Stimulated activated CD4-positive, alpha-beta T cell treated with anti-CD3 and anti-CD28 coated beads, Interleukin-15, amount 100 ng/mL, for 1 hour (primary cell): ENCODE measurements at places on chromosomes 2 and 18.

DNA sequence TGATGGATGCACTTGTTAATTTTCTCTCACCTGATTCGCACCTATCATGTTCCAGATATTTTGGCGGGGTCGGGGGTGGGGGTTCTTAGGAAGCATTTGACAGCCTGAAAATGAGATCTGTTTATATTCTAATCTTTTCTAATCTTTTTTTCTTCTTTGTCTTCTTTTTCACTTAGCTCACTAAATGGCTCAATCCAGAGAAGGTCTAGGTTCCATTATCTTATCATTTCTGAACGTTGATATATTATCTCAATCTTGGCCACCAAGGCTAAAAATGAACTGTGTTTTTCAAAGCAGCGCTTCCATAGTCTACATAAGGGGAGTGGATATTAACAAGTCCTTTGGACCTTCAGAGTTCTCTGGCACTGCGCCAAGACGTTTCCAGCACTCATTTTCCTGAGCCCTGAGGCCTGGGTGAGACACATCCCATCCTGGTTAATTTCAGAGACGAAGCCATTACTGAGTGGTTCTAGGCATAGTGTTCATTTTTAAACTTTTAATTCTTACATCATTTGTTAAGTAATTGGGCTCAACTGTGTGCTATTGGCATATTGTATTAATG lies 229.0 kb downstream of the SOX11 start:
- no peak for DNase-seq

GRCh38 chr18:53864770-53865169 lies 359.7 kb downstream of the MBD2 start:
- DNase-seq = no peak

DNA sequence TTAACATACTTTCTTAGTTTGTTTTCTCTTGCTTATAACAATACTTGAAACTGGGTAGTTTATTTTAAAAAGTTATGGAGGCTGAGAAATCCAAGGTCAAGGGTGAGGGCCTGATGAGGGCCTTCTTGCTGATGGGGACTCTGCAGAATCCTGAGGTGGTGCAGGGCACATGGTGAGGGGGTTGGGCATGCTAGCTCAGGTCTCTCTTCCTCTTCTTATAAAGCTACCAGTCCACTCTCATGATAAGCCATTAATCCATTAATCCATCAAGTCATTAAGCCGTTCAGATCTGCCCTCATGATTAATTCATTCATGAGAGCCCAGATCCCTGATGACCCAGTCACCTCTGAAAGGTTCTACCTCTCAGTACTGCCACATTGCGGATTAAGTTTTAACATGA lies 21.4 kb downstream of the ALMS1 start:
- no peak for DNase-seq

DNA sequence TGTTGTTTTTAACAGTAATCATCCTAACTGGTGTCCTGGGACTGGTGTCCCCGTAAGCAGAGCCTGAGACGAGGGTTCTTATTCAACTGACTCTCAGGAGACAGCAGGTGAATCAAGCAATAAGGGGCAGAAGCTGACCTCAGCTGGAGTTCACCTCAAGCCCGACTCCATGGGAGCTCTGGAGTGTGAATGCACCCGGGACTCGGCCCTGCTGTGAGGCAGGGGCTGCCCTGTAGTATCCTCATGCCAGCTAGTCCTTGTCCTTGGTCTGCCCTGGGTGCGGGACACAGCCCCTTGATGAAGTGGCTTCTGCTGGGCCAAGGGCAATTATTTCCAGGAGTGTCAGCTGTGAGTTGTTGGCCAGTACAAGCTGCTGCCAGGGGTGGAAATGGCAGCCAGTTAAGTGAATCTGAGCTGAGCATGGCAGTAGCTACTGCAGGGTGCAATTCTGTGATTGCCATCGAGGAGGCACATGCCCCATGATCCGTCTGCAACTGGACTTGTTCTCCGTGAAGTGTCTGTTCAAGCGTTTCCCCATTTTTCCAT lies 54.9 kb upstream of the OTOS start:
- no peak for DNase-seq

DNA sequence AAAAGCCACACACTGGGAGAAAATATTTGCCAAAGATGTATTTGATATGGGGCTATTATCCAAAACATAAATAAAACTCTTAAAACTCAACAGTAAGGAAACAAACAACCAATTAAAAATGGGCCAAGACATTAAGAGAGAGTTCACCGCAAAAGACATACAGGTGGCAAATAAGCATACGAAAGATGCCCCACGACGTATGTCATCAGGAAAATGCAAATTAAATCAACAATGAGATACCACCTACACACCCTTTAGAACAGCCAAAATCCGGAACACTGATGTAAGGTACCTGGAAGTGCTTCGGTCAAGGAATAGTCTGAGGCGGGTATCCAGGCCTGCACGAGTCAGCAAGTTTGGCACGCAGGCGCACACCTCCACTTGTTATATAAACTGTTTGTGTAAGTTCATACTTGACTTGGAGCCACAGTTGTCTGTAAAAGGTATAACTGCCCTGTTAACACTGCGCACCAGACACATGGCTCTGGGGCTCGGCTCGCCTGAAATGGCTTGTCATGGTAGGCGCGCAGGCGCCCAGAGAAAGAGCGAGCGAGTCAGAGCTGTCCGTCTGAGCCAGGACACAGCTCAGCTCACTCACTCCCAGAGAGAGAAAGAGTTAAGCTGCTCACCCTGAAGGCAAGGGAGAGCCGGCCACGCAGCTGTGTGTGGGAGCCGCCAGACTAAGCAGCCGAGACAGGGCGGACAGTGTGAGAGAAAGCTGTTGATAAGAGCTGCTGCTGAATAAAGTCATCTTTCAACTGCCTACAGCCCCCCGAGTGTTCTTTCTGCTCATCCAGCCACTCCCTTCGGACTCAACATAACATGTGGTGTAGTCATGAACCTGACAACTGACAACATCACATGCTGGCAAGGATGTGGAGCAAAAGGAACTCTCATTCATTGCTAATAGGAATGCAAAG lies 87.3 kb downstream of the HNRNPLL start:
- no peak for DNase-seq

- DNase-seq = no peak
Observed at GRCh38 chr2:48319863-48320262, 210.1 kb upstream of the STON1 start.

- DNase-seq = no peak
Observed at GRCh38 chr18:25962176-25962575, 128.2 kb downstream of the SS18 start.

DNA sequence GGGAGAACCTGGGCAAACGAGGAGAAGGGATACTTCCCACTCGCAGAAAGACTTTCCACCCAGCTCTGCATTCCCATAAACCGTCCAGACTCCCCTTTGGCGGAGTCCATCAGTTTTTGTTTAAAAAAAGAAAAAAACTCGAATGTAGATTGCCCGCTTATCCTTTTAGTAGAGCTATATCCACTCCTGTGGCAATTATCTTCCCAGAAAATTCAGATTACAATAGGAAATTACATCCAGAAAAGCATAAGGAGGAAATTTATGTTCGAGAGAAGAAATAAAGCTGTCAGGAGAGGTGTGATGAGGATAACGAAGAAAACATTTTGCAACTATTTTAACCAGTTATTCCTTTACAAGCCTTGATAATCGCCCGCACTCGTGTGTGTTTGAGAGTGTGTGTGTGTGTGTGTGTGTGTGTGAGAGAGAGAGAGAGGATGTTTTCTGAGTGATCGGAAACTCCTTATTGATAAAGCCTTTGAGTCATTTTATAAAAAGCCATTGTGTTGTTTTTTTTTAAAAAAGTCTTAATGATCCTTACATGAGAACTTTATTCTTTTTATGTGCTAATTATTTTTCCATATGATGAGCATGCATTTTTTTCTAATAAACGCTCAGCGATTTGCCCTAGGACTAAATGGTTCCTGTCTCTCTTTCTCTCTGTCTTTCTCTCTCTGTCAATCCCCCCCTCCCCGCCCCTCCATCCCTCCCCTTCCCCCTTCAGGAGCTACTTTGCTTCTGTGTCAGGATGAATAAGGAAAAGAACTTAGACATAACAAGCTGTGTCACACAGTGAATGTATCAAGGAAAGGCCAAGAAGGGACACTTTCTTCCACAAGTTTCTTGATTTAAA lies 1.1 kb upstream of the PPP3R1 start:
- peak; percentile 11 for DNase-seq

- no peak for DNase-seq
Observed at GRCh38 chr2:234401426-234401825, 95.5 kb downstream of the ARL4C start.

DNA sequence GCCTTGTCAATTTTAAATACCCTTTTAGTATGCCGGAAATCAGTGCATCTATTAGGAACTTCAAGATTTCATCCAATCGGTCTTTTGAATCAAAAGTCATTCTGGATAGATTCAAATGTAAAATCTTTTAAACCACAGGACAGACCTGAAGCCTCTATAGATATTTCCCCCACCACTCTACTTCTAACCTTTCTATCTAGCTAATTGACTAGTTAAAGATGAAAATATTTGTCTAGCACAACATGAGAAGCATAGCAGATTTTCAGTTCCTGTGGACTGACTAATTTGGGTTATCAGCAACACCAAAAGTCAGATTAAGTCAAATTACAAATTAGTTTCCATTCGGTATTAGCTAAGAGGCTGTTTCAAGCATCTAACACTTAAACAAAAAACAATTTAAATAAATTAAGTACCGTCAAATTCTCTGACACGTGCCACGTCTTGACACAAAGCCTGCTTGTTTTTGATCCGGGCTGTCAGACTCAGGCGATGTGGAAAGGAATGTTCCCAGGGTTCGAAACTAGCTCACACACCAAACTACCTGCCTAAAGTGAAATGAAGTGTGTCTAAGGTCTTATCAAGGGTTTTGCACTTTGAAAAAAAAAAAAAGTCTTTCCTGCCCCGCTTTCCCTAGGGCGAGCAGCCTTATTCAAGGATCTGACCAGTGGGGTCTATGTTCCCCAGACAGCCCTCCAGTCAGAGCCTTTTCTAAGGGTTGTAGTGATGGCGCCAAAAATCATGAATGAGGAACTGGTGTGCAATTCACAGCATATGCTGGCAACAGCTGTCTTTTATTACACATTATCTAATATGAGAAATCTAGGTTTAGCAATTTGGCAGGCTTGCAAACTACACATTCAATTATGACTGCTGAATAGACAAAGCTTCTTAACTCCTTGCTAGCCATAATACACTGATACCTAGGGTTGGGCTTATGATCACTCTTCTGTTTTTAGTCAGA lies 4.7 kb downstream of the CYTIP start:
- DNase-seq = no peak

DNA sequence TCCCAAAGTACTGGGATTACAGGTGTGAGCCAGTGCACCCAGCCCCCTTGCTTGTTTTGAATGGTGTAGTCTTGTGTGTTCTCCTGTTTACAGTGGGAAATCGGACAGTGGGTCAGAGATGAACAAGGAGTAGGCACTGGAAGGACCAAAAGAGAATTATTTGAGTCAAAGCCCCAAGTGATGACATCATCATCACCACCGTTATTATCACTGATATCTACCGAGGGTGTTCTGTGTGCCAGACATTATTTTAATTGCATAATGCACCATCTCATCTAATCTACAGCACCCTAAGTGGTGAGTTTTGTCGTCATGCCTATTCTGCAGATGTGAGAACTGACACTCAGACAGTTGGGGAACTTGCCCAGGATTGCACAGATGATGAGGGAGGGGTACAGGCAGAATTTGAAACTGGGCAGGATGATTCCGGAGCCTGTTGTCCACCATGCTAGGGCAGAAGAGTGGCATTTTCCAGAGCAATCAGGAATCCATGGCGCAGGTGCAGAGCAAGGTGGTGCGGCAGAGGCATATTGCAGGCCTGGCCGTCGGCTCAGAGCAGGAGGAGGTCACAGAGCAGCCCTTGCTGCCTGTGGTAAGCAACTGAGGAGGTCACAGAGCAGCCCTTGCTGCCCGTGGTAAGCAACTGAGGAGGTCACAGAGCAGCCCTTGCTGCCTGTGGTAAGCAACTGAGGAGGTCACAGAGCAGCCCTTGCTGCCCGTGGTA lies 137.0 kb upstream of the HDAC4 start:
- DNase-seq = no peak

- no peak for DNase-seq
Observed at GRCh38 chr18:35473562-35473961, 24.2 kb downstream of the INO80C start.

GRCh38 chr2:202749477-202749876 lies 114.7 kb downstream of the FAM117B start:
- DNase-seq = no peak

- no peak for DNase-seq
Observed at GRCh38 chr2:121504316-121504715, 26.4 kb upstream of the RNU4ATAC start.

GRCh38 chr18:6722690-6723089 lies 6.8 kb upstream of the ARHGAP28 start:
- no peak for DNase-seq

DNA sequence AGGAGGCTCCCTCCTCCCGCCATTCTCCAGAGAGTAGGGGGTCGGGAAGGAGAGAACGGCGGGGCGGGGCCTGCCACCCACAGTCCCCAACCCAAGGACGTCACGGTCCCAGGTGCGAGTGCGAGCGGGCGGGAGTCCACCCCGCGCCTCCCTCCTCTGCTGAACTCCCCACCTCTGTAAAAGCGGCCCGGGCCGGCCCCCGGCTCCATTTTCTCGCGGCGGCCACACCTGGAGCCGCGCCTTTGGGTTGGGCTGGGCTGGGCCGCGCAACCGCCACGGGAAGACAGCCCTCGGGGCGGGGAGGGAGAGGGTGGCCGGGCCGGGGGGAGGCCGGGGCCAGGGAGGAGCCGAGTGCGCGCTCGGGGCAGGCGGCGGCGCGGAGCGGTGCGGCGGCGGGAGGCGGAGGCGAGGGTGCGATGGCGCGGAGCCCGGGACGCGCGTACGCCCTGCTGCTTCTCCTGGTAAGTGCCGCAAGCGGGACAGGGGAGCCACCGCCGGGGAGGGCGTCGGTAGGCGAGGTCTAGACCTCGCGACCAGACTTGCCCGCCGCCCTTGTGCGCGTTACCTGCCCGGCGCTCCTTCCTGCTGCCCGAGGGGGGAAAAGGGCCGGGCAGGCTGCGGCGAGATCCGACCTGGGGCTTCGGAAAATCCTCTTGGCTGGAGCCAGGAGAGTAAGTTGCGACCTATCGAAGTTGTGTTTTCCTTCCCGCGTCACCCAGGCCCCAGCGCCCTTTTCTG lies at the start of gene DSG2:
Gene DSG2 (plus strand): TSS at position 342 of the 738 bp plus-strand sequence. CDS start 75 bp downstream, at position 417.
- DNase-seq = no peak

- no peak for DNase-seq
Observed at GRCh38 chr2:110173523-110173922, 31.3 kb downstream of the NPHP1 start.
